ENCODE measurements at places on chromosomes 7 and 10.

- DNase-seq = no peak
These were observed 189.7 kb downstream of the PTPRN2 start for GRCh38 chr7:158397885-158398284.

- DNase-seq = no peak
These were observed 165.2 kb downstream of the FANK1 start for GRCh38 chr10:126061526-126061925.

GRCh38 chr7:17773289-17773626, 167.0 kb downstream of the SNX13 start:
- peak; percentile 81 for DNase-seq

DNA sequence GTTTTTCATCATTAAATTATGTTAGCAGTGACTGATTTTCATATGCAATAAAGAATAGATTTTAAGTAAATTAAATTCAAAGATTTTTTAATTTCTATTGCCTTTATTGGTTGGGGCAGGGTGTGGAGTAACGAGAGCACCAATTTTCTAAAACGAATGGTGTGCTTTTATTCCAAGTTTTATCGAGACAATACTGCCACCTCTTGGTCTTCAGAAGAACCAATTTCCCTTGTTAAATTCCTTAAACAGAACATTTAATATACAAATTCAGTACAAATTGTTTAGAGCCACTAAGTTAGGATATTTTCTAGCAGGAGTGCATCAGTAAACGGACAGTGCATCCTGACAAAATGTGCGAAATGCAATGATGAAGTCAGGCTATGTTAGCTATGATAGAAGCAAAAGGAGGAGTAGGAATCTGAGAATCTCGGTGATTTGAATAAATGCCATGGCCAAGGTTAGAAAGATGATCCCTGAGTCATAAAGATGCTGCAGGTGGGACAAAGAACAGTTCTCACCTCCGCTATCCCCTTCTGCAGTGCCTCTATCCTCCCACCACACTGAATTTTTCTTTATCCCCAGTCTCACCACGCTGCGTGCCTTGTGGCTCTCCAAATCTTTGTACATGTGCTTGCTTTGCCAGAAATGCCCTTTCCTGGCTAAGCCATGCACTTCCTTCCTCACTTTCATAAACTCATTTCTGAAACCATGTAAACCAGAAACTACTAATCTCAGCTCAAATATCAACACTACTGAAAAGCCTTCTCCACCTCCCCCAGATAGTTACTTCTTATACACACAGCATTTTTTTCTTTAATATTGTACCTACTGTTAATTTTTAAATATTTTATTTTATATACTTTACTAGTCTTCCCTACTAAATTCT, 31.9 kb upstream of the AGBL3 start:
- DNase-seq = no peak

DNA sequence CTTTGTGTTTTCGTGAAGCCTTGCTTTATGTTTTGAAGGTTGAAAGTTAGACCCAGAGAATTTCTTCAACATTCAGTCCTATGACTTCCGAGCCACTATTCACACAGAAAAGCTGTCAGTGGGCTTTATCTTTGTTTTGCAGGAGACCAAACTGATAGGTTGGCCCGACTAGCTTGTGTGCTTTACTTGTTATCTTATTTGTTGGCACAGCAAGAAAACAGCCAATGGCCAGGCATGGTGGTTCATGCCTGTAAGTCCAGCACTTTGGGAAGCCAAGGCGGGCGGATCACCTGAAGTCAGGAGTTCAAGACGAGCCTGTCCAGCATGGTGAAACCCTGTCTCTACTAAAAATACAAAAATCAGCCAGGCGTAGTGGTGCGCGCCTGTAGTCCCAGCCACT, 16.0 kb upstream of the GDI2 start:
- no peak for DNase-seq

DNA sequence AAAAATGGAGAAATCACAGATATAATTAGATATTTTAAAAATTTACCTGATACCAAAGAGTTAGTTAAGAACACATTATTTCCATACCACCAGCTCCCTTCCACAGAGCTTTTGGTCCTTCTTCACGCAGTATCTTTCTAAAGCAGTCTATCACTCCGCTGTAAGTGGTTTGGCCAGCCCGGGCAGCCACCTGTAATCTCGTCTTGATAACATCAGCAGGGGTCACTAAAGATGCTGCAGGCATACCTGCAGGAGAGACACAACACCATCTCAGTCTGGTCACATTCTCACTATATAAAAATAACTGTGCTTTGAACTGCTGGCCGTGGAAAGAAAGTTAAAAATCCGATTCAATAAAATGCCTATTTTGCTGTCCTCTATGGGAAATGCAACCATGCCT, 200.1 kb downstream of the SLC25A13 start:
- DNase-seq = no peak

- DNase-seq = no peak
These were observed 36.9 kb upstream of the IKZF1 start for GRCh38 chr7:50267525-50268041.

GRCh38 chr10:27344568-27345454, 104.2 kb upstream of the ACBD5 start:
- DNase-seq = no peak

GRCh38 chr10:100377830-100378229, 30.8 kb downstream of the SCD start:
- DNase-seq = no peak

DNA sequence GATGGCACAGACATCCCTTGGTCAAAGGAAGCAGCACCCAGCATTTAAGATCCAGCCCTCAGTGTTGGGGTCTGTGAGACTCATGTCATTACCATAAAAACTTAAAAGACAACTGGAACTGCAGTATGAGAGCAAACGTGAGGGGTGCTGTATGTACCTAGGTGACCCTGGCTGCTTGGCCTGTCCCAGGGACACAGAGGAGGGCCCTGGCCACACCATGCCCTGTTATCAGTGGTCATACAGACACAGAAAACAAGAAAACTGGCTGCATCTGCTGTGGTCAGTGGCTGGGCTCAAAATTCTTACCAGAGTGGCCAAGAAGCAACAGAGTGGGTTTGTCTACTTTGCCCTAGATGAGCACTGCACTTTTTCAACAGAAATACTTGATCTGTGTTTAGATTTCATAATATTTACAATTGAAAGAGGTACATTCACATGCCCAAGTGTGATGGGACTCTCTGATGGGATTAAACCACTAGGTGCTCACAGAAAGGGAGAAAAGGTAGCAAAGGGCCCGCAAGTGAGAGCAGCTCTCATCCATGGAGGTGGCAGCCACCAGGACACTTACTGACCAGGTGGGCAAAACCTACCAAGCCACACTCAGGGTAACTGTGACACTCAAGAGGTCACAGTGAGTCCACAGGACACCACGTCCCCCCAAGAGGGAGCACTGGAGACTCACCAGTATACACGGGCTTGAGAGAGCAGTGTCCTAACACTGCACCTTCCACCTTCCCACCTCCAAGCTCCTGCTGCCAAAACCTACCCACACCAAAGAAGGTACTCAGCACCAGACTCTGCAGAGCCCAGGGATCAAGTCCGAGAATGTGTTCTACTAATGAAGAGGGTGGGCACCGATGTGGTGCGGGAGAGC, 68.1 kb upstream of the CAMK2B start:
- no peak for DNase-seq

DNA sequence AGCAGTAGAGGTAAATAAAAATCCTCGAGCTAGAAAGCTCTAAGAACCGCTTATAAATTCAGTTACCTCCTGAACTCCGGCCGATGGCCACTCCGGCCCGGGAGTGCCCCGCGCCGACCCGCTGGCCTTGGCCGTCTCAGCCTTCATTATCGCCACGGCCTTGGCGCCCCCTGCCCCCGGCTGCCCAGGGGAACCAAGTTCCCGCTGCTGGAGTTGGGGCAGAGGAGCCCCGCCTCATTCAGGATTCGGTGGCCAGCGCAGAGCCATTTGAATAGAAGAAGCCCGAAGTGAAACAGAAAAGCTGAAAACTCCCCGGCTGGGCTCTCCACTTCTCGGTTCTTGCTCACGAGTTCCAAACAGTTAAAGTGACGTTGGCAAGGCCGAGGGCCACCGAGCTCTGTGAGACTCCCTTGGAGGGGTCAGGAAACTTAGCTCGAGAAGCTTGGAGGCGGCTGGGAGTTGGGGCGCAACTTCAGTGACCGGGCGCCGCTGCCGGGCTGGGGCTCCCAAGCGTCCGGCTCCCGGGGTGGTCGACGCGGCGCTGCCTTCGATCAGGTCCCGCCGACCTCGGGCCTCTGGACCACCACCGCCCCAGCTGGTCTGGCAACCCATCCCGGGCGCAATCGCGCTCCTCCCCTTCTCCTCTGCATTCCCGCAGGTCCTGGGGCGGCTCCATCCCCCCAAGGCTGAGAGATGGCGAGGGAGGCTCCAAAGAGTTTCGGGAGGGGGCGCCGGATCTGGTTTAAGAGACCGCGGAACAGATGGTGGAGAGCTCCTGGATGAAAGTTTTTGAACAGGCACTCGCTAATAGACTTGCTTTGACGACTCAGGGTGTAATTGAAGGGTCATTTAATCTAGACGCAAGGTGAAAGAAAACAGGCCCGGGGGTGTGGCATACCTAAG, 5.8 kb upstream of the FEZF1 start:
- peak; percentile 3 for DNase-seq

GRCh38 chr7:107891636-107892366, 818 bp downstream of the DLD start:
- no peak for DNase-seq
